CD8-positive, alpha-beta T cell (primary cell): ENCODE measurements at places on chromosomes 11 and 22.

DNA sequence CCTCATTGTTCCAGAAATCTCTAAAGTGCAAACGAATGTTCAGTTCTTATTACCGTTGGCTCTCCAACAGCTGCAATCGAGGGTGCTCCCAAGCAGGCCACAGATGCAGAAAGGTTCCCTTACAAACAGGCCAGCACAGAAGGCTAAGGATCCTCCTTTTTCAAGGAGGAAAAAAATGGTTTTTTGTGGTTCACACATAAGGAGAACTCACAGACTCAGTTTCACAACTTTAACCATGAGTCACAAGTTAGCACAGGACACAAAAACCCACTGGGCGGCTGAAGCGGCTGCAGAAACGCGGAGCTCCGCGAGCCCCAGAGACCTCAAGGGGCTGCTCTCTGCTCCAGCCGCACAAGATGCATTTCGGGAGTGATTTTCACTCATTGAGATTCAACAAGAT, 98.2 kb upstream of the PRR5 start:
- no peak for DNase-seq

DNA sequence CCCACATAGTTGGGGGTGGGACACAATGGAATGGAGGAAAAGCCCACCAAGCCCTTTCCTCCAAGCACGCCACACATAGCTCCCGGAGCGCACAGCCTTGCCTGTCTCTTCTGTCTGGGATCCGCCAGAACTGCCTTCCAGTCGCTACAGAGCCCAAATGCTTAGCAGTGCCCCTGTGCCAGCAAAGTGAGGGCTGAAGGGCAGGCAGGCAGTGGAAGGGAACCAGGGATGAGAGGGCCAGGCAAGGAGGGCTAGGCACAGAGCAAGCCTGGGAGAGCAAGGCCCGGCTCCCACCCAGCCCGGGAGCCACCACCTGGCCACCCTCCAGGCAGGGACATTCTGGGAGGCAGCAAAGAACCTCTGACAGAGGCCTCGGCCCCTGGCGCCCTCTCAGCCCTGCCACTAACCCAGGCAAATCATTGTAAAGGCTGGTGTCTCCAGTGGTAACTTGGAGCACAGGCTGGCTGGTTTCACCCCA, 32.5 kb downstream of the PPP2R1B start:
- DNase-seq = no peak

DNA sequence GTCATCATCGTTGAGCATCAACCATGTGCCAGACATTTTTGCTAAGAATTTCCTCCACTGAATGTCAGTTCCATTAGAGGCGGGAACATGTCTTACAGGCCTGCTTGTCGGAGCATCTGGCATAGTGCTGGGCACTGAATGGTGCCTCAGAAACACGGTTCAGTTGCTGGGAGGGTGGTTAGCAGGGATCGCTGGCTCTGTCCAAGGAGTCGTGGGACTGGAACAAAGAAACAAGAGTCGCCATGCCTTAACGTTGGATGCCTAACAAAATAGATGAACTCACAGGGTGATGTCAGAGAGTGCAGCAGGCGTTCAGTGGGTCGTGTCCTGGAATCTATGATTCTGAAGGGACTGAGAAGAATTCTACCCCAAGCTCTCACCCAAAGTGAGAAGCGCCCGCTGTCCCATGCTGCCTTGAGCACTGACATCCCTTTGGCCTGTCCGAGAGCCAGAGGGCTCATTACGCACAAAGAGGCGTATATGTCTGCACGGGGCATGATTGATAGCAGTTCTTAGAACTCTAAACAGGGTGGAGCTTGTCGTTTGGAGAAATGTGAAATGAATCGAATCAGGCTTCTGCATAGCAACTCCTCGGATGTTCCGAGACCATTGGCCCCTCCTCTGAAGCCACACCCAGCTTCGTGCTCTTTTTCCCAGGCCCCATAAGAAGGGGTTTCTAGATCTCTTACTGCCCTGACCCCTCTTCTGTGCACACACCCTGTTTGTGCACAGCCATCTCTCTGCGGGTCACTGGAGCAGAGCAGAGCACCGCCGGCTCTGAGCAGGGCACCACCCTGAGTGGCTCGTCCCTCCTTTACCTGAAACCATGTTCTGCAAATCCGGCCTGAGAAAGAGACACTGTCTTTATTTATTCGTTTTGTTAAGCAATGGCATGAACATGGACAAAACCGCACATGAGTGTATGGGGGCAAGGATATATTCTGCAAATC, 113.1 kb upstream of the B3GAT1 start:
- no peak for DNase-seq

DNA sequence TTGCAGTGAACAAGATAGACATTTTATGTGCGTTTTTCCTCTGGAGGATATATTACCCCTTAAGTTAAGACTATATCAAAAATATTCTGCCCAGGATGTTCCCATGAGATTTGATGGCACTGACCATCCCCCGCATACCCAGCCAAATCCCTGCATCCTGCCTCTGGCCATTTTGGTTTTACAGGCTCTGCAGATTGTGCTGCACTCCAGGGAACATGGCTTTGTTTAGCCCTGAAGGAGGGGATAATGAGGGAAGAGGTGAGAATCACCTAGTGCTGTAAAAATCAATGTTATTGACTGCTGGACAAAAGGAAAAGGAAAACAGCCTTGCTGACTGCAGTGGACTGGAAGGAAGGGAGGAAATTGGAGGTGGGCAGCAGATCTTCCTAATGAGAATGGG, 717.4 kb downstream of the DLG2 start:
- no peak for DNase-seq

GRCh38 chr22:33896575-33897447, 23.5 kb downstream of the LARGE1 start:
- DNase-seq = no peak

GRCh38 chr11:102421261-102421660, 31.3 kb downstream of the TMEM123 start:
- no peak for DNase-seq

DNA sequence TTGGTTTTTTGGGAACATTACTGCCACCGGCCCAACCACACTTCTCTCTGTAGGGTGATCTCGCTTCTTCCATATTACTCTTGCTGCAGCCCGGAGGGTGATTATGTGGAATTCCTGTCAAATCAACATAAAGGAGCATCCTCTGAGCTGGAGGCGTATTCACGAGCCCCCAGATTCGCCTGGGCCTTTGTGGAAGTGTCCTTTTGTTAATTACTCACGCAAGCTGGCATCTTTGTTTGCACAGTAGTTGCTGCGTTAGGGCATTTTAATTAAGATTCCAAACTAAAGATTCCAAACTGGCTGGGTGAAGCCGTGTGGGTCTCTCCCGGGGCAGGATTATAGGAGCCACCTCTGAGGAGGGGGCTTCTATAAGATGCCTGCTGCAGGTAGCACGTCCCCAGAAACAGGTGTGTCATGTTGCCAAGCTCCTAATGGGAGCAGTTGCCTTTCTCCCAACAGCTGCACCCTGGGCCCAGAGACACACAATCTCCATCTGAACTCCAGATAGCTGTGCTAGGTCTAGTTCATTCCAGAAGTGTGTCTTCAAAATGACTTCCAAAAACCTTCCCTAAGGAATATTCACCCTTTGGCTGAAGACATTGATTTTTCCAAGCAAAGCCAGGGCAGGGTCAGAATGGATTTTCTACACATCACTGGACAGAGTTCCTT, 40.9 kb downstream of the SHISAL1 start:
- no peak for DNase-seq

- no peak for DNase-seq
These were observed 38.3 kb upstream of the BRSK2 start for GRCh38 chr11:1351278-1351937.

DNA sequence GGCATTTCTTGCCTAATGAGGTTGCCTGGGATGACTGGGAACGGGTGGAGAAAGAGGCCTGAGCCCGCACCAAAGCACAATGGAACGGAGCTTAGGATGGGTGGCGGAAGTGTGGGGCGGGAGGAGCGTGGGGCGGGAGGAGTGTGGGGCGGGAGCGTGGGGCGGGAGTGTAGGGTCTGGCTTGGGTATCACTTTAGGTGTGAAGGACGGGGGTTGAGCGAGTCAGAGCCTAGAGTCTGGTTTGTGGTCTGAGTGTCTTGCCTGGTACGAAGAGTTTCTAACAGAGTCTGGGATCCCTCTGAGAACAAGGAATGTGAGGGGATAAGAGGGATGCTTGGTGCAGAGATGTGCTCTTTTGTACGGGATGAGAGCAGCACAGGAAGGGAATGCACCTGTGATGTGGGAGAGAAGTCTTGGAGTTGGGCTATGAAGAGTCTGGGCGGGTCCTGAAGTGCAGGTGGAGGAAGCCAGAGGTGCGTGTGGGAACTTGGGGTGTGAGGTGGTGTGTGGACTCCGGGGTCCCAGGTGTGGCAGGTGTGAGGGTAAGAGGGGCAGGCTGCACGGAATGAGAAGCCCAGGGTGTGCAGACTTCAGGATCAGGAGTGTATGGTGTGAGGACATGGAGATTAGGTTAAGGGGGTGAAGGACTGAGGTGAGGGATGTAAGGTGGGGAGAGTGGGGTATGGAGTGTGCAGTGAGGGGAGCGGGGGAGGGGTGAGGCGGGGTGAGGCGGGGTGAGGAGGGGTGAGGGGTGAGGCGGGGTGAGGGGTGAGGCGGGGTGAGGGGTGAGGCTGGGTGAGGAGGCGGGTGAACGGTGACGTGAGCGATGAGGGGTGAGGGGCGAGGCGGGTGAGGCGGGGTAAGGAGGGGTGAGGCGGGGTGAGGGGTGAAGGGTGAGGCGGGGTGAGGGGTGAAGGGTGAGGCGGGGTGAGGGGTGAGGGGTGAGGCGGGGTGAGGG, 1.0 kb downstream of the SYCE3 start:
- DNase-seq = no peak
